Fibroblast of skin of back (primary cell): ENCODE measurements at places on chromosomes 6 and 20.

DNA sequence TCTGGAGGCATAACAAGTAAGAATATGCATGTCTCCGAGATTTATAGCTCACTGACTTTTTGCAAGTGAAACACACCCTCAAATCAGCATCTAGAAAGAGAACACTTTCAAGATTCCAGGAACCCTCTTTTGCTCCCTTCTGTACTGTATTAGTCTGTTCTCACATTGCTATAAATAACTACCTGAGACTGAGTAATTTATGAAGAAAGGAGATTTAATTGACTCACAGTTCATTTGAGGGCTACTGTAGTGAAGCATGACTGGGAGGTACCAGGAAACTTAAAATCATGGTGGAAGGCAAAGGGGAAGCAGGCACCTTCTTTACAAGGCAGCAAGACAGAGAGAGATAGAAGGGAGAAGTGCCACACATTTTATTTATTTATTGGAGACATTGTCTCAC is 269.9 kb downstream of the UTRN start:
- no peak for DNase-seq

DNA sequence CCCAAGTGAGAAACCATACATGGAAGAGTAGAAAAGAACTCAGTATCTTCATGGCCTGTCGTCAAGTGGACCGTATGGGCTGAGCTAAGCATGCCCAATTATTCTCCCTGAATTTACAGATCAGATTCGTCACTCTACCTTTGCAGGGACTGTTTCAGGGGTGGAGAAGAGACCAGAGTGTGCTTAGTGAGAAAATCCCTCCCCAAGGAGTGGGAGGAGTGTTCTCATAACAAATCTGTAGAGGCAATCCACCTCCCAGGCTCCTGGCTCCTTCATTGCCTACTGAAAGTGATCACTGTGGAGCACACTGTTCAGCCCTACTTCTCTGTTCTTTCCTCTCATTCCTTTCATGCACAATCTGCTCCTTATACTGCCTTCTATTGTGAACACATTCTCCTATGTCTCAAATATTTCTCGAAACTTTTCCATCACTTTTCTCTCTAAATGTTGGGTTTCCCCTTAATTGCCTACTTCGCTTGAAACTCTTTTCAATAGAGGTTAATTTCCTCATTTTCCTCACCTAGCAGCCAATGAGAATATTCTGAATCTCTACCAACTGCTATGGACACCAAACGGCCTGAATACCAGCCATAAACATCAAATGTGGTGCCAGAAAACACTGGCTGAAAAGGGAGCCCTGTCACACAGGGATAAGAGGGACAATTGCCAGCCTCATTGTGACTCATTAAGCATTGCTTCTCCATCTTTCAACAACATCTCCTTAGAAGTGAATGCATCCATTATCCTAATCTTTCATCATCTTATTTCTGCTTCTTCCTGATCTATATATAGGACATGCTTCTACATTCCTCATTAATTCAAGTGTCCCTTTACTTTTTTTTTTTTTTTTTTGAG is 398.3 kb downstream of the UTRN start:
- DNase-seq = peak; percentile 46

DNA sequence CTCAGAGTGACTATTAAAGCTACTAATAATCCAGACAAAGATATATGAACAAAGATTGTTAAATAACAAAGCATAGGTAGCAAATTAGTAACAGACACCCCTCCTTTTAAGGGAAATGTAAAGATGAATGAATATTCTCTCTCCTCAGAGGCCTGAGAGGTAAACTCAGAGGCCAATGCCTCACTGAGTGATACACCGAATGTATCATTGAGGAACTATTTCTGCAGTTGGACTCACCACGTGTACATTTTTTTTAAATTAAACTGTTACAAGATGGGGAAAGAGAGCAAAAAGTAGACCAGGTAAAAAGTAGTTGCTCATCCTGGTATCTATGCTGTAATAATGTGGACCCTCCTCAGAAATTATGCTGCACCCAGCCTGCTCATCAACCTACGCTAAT is 72.3 kb upstream of the IPCEF1 start:
- DNase-seq = peak; percentile 33

- no peak for DNase-seq
Measured at GRCh38 chr6:90421666-90422065, 125.0 kb upstream of the BACH2 start.

GRCh38 chr6:33597551-33598322 is 17.7 kb upstream of the BAK1 start:
- DNase-seq = no peak

GRCh38 chr6:47817749-47818148 is 35.9 kb downstream of the OPN5 start:
- no peak for DNase-seq

GRCh38 chr6:32382757-32383420 is 11.2 kb upstream of the TSBP1 start:
- no peak for DNase-seq
